ENCODE measurements at places on chromosomes 4 and X.

DNA sequence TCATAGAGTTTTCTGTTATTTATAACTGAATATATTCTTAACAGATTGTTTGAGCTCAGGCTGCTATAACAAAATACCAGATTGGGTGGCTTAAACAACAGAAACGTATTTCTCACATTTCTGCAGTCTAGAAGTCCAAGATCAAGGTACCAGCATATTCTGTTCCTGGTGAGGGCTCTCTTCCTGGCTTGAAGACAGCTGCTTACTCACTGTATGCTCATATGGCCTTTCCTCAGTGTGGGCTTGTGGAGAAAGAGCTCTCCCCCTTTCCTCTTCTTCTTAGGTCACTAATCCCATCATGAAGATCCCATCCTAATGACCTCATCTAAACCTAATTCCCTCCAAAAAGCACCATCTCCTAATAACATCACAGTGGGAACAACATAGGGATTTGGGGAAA lies 117.8 kb downstream of the RASGEF1B start:
- no peak for DNase-seq

- no peak for DNase-seq
Measured at GRCh38 chr4:86315579-86315978, 44.3 kb downstream of the MAPK10 start.

DNA sequence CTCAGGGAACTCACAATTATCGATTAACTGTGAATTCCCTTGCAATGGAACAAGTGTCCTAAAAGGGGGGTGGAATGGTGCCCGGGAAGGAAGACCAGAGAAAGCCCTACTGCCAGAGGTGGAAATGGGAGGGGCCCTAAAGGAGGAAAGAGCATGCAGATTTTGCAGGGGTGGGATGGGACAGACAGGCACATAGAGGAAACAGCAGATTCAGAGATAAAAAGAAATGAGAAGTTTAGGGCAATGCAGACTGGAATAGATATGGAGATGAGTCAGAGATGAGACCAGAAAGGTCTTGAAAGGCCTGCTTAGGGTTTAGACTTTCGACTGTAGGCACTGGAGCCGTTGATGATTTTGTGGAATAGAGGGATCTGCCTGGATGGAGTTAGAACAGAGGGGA lies 57.4 kb upstream of the PITX2 start:
- no peak for DNase-seq

- DNase-seq, result no peak
Measured at GRCh38 chr4:55675196-55675793, 39.2 kb upstream of the NMU start.

- DNase-seq, result no peak
Measured at GRCh38 chr4:33724685-33725084, 2519.6 kb downstream of the ARAP2 start.

GRCh38 chrX:98379134-98379533 lies 1495.4 kb downstream of the RPA4 start:
- DNase-seq, result no peak

GRCh38 chr4:68724922-68725321 lies 54.5 kb upstream of the UGT2B15 start:
- DNase-seq, result no peak

DNA sequence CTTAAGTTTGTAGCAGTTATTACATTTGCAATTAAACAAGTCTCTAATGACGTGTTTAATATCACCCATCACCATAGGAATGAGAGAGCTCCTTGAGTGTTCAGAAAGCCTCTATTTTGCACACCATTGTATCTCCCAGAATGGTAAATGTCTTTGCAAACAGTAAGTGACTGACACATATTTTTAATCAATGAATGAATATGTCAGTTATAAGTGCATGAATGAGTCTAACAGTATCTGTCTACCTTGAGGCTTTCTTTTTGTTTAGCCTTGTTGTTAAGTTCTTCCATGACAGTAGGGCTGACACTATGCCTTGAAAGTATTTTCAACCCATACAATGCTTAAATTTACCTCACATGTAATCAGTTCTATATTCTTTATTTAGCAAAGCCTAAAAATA lies 292.2 kb downstream of the STPG2 start:
- DNase-seq, result no peak

GRCh38 chr4:113576947-113577678 lies 184.4 kb downstream of the CAMK2D start:
- no peak for DNase-seq

DNA sequence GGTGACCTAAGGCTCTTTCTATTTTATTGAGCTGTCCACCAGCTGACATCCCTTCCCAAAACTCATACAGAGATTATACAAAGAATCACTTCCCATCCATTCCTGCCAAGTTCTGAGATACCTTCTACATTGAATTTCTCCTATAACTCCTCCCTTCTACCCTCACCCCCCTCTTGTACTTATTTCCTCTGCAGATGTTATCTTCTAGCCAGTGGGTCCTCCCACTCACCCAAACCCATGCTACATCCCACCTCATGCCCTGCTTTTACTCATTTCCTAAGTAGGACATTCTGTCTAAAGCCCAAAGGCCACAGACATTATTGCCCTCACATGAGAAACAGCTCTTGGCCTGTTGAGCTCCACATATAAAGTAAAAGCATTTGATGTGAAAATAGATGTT lies 28.6 kb downstream of the BMX start:
- DNase-seq, result no peak

- DNase-seq, result no peak
Measured at GRCh38 chr4:20101831-20102230, 149.9 kb upstream of the SLIT2 start.

GRCh38 chrX:13055486-13055885 lies 11.1 kb upstream of the FAM9C start:
- DNase-seq, result peak; percentile 35

DNA sequence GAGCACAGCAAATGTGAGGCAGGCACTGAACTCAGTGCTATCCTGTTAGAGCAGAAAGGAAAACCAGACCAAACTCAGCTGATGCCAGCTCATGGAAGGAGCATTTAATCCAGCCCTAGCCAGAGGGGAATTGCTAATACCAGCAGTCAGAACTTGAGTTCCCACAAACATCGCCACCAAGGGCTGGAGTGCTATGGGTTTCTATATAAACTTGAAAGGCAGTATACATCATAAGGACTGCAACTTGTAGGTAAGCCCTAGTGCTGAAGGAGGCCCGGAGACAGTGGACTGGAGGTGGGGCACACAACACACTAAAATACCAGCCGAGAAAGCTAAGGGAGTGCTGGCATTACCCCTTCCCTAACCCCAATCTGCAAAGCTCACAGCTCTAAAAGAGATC lies 440.2 kb downstream of the PRR32 start:
- DNase-seq, result no peak

GRCh38 chr4:52657618-52658501 lies 1.2 kb downstream of the USP46 start:
- no peak for DNase-seq

- no peak for DNase-seq
Measured at GRCh38 chr4:156660465-156660864, 311.1 kb downstream of the PDGFC start.

- no peak for DNase-seq
Measured at GRCh38 chr4:154004507-154005170, 215.8 kb upstream of the SFRP2 start.

DNA sequence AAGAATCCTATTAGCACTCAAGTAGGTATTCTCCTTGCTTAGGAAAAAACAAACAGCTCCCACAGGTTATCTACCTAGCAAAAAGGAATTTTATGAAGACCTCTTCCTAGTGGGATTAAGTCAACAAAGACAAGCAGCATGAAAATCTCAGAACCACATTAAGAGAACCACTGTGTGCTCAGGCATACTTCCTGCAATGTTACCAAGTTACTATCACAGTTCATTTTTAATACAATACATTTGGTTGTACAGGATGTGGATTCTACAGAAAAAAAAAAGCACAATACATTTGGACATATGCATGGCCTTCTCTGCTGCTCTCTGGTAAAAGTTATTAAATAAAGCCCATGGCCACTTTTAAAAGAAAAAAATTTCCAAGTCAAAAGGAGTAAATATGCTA lies 193.7 kb downstream of the PPP3CA start:
- DNase-seq, result no peak

GRCh38 chr4:53804719-53805118 lies 213.4 kb upstream of the LNX1 start:
- peak; percentile 63 for DNase-seq

GRCh38 chrX:39898147-39898546 lies 199.6 kb downstream of the BCOR start:
- DNase-seq, result no peak

- DNase-seq, result no peak
Measured at GRCh38 chrX:25295466-25295865, 279.7 kb upstream of the ARX start.
